GM12865 (cell line): ENCODE measurements at places on chromosomes 5 and 9.

GRCh38 chr5:146068206-146068605 is 37.2 kb downstream of the PLAC8L1 start:
- no peak for DNase-seq

GRCh38 chr5:31753700-31754357 is 114.9 kb downstream of the PDZD2 start:
- no peak for DNase-seq

DNA sequence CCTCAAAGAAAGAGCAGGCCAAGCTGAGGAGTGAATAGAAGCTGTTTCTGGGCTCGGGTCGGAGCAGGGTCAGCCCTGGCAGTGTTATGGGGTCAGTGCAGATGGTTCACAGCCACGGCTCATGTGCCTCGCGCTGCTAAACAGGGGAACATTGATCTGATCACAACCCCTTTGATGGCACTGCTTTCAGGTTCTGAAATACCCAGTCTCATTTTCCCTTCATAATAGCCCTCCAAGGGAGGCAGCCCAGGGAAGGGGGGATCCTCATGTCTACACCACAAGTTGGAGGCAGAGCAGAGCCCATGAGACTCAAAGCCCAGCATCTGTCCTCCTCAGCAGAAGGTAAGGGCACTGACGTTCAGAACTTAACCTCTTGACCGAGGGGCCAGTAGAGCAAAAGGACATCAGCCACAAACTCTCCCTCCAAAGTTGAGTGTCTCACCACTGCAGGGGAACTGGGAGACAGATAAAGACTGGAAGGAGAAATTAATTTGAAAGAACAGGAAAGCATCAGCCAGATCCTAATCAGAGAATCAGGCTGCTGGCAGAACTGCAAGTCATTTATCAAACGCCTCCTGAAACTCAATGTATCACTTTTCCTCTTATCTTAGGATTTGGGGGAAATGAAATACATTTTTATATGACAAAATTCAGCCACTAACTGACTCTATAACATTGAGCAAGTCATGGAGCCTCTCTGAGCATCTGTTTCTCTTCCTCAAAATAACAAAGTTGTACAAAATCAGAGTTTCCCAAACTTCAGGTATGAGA is 110.6 kb downstream of the SH3TC2 start:
- no peak for DNase-seq

GRCh38 chr9:87201351-87201751 is 254.0 kb upstream of the GAS1 start:
- DNase-seq, result no peak

GRCh38 chr5:76091351-76091750 is 8.2 kb downstream of the SV2C start:
- no peak for DNase-seq

DNA sequence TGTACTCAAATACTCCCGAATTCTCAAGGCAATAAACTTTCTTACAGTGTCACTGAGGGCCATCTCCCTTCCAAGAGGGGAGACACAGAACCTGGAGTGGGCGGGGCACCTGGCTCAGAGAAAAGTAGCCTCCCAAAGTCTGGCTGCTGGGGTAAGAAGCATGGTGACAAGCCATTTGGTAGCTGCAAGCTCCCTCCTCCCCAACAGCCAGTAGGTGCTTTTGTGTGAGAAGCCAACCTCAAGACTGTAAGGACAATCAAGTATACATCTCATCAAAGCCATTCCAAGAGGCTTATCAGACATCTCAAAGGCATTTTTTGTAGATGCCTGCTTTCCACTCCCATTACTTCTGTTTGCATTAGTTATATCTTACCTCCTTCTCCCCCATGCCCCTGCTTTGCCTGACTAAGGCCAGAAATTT is 1.4 kb downstream of the DAB2 start:
- DNase-seq, result no peak

- peak; percentile 89 for DNase-seq
These were observed 11.2 kb upstream of the RIC1 start for GRCh38 chr9:5617749-5618148.

DNA sequence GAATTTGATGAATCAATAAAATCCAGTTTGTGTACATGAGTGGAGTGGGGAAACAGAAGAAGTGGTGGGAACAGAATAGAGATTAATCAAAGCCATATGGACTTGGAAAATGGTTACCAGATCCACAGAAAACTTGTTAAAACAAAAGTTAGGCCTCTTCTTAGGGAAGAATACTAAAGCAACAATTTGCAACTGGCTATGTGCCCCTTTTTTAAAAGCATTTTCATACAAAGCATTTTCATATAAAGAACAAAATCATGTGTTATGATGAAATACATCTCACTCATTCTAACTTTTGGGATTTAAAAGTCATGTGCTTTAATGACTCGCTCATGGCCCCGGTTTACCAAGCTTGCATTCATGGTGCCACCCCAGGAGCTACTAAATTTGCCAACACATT is 276.9 kb downstream of the EFNA5 start:
- no peak for DNase-seq

- peak; percentile 73 for DNase-seq
These were observed 84.0 kb downstream of the HSD17B3 start for GRCh38 chr9:96217754-96218693.

DNA sequence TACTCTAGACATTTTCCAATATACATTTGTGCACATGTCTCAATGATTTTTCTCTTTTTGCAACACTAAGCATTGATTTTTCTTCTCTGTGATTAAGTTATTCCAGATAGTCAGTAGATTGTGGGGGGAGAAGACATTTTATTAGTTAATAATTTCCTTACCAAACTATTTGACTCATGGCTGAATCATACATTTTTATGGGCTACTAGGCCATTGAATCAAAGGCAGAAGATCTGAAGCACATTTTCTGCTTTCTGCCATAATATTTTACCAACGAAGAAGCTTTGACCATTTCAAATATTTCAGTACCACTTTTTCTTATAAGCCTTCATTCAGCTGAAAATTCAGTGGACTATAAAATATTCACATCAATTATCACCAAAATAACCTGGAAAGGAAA is 175.6 kb downstream of the IRX2 start:
- DNase-seq, result no peak
